ACHN (cell line): ENCODE measurements at places on chromosomes 4 and X.
A peak's percentile ranks its signal among the peaks of the same experiment; 100 is the strongest.

DNA sequence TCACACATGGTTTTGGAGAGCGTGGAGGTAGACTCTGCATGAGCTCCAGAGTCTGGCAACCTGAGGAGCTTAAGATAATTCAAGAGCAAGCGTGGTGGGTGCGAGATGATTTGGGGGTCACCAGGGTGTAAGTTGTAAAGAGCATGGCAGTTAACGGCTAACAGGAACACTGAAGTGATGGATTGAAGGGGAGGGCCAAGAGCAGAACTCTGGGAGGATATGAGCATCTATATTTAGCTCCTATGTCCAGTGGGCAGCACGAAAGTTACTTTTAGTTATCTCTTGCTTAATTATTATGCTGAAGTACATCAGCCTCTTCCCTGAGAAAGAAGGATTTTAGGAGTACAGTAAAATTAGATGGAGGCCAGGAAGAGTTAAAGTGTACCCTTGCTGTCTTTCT is 231.9 kb upstream of the HAND2 start:
- DNase-seq, result no peak

DNA sequence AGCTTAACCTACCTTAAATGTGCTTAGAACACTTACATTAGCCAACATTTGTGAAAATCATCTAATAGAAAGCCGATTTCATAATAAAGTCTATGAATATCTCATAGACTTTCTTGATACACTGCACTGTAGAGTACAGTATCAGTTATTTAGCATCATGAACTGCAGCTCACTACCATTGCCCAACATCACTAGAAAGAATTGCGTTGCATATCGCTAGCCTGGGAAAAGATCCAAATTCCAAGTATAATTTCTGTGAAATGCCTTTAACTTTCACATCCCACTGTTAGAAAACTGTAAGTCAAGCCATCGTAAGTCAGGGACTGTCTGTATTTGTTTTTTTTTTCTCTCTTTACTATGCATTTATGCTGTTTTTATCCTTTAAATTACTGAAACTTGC is 918.6 kb upstream of the PABPC4L start:
- DNase-seq, result no peak

DNA sequence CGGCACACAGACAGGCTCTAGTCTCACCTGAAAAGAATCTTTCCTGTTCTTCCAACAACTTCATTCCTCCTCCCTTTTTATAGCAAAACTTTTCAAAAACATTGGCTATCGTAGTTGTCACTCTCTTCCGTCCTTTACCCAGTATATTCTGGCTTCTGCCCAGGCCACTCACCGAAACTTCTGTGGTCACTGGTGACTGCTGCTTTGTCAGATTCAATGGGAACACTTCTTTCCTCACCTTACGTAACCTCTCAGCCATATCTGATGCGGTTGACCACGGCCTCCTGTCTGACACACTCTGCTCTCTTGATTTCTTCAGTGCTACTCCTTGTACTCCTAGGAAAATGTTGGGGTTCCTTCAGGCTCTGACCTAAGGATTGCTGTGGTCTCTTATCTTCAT is 9.2 kb upstream of the RNF150 start:
- no peak for DNase-seq

DNA sequence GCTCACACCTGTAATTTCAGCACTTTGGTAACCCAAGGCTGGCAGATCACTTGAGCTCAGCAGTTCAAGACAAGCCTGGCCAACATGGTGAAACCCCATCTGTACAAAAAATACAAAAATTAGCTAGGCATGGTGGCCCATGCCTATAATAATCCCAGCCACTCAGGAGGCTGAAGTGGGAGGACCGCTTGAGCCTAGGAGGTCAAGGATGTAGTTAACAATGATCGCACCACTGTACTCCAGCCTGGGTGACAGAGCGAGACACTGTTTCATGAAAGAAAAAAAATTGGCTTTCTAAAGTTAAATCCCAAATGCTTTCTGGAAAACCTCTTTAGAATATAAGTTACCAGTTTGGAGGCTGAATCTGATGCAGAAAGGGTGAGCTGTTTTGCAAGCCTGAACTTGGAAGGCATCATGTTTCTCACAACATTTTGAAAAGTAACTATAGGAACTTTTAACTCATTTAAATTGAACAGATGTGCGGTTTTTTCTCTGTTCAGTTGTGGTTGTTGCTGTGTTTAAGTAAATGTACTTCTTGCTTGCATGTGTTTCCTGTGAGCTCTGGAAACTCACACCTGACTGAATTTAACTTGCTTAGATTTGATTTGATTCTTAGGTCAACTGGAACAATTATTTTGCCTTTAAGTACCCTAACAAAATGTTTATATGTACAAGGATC is 39.8 kb upstream of the TMEM131L start:
- DNase-seq, result no peak

DNA sequence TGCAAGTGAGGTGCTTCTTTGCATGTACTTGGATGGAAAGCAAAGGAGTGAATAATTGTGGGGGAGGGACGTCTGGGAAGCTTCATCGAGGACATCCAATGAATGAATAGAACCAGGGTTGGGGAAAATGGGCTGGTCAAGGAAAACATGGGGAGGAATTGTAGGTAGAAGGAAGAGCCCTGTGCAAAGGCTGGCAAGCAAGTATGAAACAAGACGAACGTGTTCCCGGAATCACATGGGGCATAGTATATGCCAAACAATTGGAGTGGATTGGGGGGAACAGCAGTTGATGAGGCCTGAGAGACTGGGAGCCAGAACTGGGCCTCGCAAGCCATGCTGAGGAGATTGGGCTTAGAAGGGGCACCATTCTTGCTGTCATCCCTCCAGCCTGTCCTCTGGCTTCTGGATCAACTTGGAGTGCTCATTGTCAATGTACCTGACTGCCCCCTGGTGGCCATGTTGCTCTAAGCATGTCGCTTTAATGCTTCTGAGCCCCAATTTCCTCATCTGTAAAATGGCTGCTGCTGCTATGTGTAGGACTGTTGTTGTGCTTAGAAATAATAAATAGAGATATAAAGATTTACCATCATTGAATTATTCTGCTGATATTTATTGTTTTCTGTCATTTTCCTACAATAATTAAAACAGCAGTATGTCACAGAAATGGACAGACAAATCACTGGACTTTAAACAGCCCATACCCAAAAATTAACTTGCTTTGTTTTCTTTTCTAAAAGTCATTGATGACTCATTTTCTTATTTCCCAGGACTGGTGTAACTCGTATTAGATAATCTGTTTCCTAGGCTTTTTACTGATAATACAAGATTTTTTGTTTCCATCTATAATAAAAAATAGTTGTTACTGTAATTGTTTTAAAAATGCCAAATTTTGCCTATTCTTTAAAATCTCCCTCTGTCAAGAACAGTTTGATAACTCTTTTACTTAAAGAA is 66.4 kb downstream of the JADE3 start:
- DNase-seq, result peak; percentile 63

DNA sequence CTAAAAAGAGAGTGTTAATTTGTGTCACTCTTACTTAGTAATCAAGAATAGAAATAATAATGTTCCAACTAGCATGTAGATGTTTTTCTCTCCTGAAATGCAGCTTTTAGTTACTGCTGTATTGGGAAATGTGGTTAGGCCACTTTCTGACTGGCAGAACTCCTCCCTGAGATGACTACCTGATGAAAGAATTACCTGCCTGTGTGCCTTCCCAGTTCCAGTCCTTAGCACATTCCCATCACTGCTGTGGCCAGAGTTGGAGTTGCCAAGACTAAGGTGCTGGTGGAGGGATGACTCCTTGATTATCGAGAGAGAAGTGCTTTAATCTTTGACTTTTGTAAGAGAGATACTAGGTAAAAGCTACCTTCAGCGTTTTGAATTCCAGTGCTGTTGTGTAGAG is 9.5 kb downstream of the GAB1 start:
- no peak for DNase-seq

DNA sequence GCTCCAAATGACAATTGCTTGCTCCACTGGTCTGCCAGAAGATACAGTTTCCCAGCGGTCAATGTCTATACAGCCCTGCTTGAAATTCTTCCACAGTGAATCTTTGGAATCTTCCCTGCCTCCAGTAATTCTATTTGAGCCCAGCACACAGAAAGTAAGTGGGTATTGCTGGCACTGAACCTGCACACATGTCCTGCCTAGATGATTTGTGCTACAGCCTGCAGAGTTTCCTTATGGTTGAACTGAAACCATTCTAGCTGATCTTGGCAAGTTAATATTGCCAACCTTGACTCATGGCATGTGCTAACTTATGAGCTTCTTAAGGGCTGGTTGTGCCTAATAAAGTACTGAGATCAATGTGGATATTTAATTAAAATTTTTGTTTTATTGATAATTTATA is 553.8 kb upstream of the GNPDA2 start:
- DNase-seq, result no peak

- no peak for DNase-seq
Observed at GRCh38 chrX:141815904-141816303, 22.2 kb upstream of the MAGEC3 start.

GRCh38 chr4:48989461-48990203 is 3.6 kb downstream of the CWH43 start:
- no peak for DNase-seq

GRCh38 chrX:2220829-2221567 is 279.8 kb downstream of the DHRSX start:
- no peak for DNase-seq

DNA sequence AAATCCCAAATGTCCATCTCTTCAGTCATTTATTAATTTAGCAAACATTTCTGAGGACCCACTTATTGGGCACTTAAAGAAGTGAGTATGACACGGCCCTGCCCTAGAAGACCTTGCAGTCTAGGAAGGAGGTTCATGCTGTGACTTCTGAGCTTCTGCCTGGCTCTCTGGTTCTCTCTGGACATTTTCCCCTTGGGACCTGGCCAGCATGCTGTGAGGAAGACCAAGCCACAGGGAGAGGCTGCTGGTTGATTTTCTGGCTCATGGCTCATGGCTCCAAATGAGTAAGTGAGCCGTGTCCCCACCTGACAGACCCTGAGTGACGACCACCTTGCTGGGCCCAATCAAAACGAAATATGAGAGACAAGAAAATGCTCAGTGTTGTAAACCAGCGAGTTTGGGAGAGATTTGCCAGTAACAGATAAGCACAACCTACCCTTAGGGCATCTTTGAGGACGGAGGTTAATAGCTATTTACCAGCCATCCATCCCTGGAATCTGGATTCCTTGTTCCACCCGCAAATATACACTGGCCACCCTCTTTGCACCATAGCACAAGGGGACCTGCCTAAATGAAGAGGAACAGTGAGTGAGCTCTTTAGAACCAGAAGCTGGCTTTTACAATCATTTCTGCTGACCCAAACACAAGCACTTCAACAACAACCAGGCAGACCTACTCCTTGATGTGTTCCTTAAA is 876 bp downstream of the MPP1 start:
- no peak for DNase-seq

GRCh38 chr4:100880011-100880410 is 362.2 kb upstream of the EMCN start:
- DNase-seq, result no peak

- peak; percentile 61 for DNase-seq
Observed at GRCh38 chr4:158193171-158193749, 17.0 kb upstream of the TMEM144 start.

GRCh38 chr4:173134426-173134825 is 34.2 kb upstream of the GALNT7 start:
- no peak for DNase-seq

- DNase-seq, result no peak
Observed at GRCh38 chrX:19152762-19153161, 30.5 kb upstream of the ADGRG2 start.

- DNase-seq, result no peak
Observed at GRCh38 chr4:140806163-140806562, 50.0 kb upstream of the TBC1D9 start.

DNA sequence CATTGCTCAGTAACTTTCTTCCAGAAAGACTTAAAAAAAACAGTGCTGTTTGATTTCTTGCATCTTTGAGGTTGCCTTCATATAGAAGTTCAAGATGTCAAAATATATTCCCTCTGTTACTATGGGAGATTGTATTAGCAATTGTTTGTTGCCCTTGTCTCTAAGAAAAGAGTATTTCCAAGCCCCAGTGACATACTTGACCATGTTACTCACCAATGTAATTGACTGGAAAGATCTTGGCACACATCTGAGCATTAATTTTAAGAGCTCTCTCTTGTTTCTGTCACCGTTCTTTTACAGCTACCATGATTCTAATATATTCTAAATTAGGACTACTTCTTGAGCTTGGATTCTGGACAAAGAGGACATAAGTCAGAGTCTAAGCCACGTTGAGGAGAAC is 902.7 kb upstream of the EPHA5 start:
- DNase-seq, result peak; percentile 73

DNA sequence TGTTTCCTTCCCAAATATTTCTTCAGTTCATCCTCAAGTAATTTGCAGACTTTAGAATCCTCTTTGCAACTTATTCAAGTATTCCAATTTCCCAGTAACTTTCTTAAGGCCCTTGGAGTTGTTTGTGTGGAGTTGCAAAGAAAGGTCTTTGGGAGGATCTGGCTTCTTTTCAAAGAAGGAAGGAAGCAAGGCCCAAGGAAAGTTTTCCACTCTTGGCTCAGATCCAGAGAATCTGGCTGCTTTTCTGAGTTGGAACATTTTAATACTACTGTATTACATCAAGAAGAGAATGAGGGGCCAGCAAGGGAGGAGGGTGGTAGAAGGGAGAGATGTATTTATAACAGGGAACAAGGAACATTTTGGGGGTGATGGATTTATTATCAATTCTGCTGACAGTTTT is 10.5 kb downstream of the CDX4 start:
- no peak for DNase-seq

DNA sequence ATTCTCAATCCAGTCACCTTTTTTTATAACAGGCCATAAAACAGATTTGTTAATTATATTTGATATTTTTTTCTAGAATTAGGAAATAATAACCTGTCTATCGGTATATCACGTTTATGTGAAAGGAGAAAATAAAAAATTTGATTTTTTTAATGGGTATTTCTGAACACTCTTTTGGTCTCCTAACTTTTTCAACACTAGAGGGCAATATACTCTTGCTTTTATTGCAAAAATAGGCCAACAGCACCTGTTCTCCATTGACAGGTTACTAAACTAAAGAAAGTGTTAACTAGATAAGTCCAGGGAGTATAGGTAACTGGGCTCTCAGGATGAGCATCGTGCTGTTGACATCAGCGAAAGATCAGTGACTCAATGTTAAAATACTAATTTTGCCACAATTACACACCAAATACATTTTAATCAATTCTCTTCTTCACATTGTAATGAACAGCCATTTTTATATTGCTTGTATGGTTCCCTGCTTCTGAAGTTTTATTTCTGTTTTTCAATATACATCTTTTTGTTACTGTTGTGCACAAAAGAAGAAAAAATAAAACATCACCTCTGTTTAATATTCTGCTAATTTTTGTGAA is 22.8 kb downstream of the NDST4 start:
- peak; percentile 48 for DNase-seq

DNA sequence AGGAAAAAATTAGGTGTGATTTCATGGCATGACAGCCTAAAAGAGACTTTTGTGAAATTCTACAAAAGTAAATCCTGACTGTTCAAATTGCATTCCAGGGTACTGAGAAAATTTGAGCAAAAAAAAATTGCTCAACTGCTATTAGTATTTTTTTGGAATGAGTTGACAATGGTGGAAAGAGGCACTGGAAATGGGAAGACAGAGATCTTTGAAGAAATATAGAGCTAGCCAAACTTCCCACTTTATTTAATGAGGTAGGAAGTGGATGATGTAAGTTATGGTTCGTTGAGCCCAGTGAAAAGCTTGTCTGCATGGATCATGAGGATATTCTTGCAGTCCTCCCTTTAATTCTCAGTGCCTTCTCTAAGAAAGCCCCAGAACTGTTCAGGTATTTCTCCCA is 183.8 kb downstream of the PTTG2 start:
- no peak for DNase-seq
